ENCODE measurements at places on chromosomes 5 and 9.

DNA sequence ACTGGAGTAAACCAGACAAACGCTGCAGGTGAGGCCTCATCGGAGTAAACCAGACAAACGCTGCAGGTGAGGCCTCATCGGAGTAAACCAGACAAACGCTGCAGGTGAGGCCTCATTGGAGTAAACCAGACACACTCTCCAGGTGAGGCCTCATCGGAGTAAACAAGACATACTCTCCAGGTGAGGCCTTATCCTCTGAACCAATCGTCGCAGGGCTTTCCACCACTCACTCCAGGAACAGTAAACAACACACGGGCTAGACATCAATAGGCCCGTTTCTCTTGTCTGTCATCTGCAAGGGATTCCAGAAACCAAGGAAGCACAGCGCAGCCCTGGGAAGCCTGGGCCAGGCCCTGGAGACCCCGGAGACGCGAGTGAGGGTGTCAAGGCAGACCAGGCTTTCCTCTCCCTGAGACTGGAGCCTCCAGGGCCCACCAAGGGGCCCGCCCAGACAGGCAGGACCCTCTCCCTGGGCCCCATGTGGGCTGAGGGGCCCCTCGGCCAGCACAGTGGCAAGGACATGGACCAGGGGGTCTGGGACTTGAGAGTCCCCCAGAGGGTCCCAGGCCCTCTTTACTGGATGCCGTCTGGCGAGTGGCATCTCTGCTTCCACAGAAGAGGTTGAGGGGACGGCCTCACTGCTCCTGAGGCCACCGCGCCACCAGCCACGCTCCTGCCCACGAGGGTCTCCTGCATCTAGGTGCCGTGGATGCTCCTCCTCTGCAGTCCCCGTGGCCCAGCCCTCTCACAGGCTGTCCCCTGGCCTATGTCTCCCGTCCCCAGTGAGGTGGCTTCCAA, 26.4 kb upstream of the NSMF start:
- no peak for DNase-seq

DNA sequence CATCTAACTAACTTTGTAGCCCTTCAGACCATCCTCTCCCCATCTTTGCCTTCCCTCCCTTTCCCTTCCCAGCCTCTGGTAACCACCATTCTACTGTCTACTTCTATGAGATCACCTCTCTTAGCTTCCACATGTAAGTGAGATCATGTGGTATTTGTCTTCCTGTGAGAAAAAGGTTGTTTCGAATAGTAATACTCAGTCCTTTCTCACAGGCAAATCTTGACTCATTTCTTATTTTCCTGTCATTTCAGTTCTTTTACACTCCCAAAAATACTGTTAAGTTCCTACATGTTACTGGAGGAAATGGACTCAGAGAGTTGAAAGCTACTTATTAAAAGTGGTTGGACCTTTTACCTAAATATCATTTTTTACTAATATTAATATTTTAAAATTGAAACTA, 82.1 kb downstream of the SLF1 start:
- DNase-seq, result no peak

- no peak for DNase-seq
These were observed 128.5 kb upstream of the STC2 start for GRCh38 chr5:173456751-173457171.

GRCh38 chr5:145936401-145937131, at the start of gene SH3RF2:
SH3RF2 (plus strand) TSS chr5:145936578; CDS start chr5:145937929, 1,351 bp downstream.
- DNase-seq, result no peak

DNA sequence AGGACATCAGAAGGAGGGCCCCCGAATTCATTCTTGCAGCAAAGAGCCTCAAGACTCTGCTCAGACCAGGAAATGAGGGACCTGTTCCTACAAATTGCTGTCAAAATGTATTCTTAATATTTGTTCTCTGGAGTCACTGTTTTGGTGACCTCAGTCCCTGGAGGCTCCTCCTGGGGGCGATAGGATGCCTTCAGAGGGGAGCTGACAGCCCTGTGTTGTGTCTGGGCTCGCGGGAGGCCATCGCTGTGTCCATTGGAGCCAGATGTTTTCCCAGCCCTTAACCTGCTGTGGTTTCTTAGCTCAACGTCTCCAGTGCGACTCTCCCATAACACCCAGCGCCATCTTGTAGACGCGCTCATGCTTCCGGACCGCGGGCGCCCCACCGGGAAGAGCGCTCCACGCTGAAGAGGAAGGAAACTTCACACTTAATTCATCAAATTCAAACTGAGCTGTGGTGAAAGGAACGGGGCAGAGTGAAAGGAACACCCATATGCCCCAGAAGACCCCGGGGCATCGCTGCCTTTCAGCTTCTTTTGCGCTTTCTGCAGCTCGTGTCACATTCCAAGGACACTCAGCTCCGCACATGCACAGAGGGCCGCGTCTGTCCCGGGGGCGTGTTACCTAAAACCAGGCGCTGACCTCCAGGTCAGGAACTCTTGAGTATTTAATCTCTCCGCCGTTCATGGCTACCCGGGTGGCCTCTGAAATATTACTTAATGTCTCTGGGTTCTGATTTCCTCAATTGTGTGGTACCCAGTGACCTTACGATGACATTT, 112.3 kb upstream of the GDNF start:
- DNase-seq, result no peak

DNA sequence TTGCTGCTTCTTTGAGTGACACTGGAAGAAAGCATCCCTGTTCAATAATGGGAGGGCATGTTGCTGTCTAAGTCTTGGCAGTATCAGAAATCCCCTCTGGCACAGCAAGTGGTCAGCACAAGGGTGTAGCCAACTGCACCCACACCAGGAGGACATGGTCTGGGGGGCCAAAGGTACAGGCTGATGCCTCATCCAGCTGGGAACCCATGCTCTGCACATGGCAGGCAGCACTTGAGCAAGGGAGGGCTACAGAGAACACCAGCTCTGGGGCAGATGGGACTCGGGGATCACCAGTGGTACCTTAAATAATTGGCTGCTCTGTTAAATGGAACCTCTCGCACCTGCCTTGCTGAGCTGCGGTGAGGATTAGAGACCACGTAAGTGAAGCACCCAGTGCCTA, 265.2 kb downstream of the SYK start:
- DNase-seq, result no peak

GRCh38 chr9:137575364-137575715, 3.4 kb downstream of the DPH7 start:
- DNase-seq, result no peak

- no peak for DNase-seq
These were observed 26.4 kb downstream of the FGD3 start for GRCh38 chr9:92973700-92974099.

- DNase-seq, result no peak
These were observed 159.2 kb upstream of the WWC1 start for GRCh38 chr5:168132241-168132641.

- DNase-seq, result no peak
These were observed 133.3 kb upstream of the HAND1 start for GRCh38 chr5:154611341-154611767.

- DNase-seq, result no peak
These were observed 32.6 kb upstream of the ANXA1 start for GRCh38 chr9:73118898-73119554.

DNA sequence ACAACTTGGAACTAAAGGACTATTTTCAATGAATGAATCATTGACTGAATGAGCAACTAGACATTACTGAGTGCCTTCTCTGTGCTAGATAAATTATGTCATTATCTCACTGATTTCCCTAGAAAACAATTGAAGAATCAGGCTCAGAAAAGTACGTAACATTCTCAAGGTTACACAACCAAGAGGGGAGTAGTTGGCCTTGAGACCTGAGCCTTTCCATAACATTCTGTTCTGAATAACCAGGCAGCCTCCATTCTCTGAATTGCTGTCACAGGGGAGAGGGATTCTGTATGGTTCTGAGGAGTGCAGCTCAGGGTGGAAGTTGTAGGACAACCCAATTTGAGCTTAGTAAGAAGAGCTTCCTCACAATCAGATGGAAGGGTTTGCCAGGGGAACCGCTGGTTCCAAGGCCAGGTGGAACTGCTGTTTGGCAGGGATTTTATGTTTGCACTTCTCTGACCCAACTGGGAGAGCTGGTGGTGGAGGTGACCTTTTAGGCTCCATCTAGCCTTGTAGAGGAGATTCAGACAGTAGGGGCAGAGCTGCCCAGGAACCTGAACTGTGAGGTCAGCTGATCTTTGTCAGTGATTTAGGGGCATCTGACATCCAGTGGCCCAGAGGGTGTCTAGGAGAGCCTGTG, 16.3 kb downstream of the POLR1E start:
- no peak for DNase-seq

DNA sequence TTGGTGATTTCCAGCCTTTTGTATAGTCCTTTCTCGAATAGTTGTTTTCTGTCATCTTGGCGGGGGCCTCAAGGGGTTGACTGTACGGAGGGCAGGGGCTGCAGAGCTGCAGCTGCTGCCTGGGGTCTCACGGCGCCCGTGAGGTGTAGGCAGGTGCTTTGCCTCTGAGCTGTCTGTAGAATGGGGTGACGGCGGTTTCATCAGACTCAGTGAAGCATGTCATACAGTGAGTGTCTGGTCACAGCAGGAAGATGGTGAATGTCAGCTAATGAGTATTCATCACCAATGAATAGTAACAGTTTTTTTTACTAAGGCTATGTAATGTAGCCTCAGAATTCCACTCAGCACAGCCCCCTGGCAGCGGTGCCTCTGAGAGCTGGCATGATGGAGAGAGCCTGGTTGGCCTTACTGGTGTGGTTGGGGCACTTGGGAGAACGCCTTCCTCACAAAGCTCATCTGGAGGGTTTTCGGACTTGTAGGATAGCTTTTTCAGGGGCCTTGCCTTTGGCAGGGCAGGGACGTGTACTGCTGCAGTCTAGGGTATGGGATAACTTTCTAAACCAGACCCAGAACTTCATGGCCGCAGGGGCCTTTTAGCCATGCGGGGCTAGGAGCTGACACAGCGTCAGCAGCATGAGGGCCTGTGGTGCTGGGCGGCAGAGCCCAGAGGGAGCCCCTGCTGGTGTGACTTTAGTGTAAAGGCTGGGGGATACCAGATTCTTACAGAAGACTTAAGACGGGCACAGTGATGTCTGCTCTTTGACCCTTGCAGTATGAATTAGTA, 15.0 kb downstream of the TENT4A start:
- DNase-seq, result no peak

GRCh38 chr5:169762338-169763095, 125.4 kb downstream of the DOCK2 start:
- DNase-seq, result no peak

GRCh38 chr5:103041071-103041676, 78.8 kb downstream of the GIN1 start:
- DNase-seq, result no peak

GRCh38 chr5:133865113-133865512, 103.3 kb downstream of the C5orf15 start:
- no peak for DNase-seq

DNA sequence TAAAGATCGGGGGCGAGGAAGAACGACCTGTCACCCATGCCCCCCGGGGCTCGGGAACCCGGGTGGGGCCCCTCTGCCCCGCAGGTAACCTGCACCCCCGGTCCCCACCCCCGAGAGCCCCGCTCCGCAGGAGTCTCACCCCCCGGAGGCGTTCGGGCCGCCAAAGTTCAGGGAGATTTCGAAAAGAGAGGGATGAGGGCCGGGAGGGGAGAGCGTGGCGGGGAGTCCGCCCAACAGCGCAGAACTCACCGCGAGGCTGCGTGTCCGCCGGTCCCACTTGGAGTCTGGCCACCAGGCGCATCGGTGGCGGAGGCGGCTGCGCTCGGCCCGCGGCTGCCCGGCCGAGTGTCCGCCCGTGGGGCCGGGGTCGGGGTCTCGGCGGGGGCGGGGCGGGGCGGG, at the start of gene PHF19:
TSS of gene PHF19 (minus strand) at position 347 of the 399 bp plus-strand sequence. CDS start 2,447 bp downstream, outside the sequence.
- DNase-seq, result no peak

GRCh38 chr5:116571568-116572349, 2.9 kb downstream of the SEMA6A start:
- no peak for DNase-seq

DNA sequence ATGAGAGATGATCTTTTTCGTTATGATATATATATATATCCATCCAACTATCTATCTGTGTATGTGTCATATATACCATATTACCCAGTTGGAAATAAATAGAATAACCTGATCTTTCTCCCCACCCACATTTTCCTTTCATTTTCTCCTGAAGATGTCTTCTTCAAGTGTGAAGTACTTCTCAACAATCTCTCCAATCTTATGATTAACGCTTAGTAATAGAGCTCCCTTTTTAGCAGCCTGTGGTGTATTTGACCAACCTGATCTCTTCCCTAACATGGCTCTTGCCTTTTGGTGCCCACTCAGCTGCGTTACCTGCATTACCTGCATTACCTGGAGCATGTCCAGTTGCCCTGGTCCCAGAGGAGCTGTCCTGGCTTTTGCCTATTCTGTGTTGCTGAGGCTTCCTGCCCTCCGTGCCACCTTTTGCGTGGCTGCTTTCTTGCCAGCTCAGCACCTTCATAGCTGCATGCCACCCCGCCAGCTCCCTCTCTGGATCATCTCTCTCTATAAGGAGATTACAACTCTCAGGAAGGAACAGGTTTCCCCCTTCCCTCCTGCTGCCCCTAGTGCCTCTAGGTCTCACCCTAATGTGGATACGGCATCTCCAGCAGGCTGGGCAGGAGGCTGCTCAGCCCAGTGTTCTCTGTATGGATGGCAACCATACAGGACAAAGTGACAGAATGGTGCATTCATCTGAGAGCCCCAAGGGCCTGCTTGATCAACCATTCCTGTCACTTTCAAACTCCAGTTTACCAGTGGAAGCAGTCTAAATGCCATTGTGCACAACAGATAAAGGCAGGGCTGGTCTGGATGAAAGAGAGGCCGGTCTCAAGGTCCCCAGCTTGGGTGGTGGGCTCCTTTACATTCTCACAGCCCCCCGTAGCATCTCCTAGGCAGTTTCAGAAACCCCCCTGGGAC, 126.7 kb downstream of the GADD45G start:
- DNase-seq, result no peak

DNA sequence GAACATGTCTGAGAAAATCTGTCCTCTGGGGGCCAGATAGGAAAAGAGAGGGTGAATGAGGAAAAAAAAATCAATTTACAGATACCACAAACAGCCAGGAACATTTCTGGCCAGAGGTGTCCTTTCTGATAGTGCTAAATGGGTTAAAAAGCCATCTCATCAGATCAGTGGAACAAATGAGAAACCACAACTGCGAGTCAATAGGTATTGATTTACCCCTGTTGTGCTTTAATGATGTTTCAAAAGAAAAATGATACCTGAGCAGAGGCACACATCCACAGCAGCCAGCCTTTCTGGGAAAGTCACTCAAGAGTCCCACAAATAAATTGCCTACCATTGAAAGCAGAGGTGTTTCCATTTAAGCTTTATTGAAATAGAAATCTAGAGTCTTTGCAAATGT, 79.3 kb upstream of the PTGER4 start:
- DNase-seq, result no peak

- DNase-seq, result no peak
These were observed 106.5 kb upstream of the LRRTM2 start for GRCh38 chr5:138981586-138981985.

- DNase-seq, result peak; percentile 25
These were observed 541 bp downstream of the GNPDA1 start for GRCh38 chr5:142012186-142012785.

- no peak for DNase-seq
These were observed 211.9 kb downstream of the AOPEP start for GRCh38 chr9:94938384-94938783.

DNA sequence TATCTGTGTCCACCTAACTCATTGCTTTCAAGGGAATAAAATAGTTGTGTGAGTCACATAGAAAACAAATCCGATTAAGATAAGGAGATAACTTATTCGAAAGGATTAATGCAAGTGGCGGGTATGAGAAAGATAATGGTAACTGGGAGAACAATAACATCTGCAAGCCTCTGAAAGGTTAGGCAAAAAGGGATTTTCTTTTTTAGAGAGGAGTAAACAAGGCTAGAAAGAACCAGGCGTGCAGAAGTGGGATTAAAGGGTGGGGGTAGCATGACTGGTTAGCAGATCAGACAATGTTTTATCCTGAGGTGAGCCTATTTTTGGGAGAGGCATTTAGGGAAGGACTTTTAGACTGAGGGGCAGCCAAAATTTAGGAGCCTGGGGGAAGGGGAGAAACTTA, 34.7 kb upstream of the JMY start:
- no peak for DNase-seq
